ENCODE measurements at places on chromosomes 11 and 22.
A peak's percentile ranks its signal among the peaks of the same experiment; 100 is the strongest.

DNA sequence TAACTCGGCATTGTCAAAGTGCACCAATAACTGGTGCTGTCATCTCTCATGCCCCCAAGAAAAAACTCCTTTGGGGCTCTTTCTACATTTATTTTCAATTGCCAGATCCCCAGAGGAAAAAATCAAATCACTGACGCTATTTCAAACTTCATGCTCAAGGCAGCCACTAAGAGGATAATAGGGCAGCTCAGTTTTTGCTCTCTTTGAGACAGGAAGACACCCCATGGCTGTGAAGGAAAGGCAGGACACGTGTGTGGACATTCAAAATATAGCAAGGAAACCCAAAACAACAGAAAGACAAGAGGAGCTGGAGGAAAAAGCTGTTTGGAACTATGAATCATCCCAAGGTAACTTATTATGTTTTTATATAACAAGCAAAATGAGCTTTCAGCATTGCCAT, 83.7 kb downstream of the SERGEF start:
- DNase-seq, result no peak

GRCh38 chr11:117189941-117190544, 9.1 kb upstream of the TAGLN start:
- DNase-seq, result no peak

- DNase-seq, result no peak
These were observed 109.6 kb downstream of the SCN3B start for GRCh38 chr11:123544631-123545375.

DNA sequence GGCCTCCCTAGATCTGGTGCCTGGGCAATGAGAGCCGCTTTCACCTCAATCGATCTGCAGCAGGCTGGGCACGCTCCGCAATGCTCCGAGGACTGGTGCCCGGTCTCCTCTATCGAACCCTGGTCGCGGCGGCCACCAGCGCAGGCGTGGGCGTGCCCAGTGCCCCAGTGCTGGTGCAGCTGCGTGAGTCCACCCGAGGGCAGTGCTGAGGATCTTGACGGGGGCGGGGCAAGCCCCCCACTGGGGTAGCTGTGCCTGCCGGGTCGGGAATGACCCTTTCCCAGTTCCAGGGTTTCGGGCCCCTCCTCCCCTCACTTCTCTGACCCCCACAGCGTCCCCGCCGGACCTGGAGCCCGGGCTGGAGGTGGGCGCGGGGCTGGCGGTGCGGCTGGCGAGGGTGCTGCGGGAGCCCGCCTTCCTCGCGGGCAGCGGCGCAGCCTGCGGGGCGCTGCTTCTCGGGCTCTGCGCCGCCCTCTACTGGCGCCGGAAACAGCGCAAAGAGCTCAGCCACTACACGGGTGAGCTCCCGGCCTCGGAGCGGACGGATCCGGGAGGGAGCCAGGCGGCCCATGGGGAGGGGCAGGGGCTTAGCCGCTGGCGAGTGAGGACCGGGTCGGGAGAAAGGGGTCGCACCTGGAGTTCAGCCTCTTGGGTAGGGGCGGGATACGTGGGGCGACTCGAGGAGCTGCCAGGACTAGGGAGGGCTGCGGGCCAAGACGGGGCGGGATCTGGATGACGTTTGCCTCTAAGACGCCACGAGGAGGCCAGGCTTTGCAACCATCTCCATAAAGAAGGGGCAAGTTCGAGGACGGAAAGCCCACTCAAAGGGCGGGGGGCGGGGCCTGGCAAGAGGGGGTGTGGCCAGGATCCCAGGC, 10.9 kb downstream of the ROBO3 start:
- DNase-seq, result peak; percentile 70

GRCh38 chr11:20261526-20261925, 101.3 kb upstream of the DBX1 start:
- no peak for DNase-seq

- DNase-seq, result no peak
These were observed 5.4 kb downstream of the CRY2 start for GRCh38 chr11:45852712-45853101.
